ENCODE measurements at places on chromosomes 6 and 20. TPM values are rescaled to one million over a fixed set of nuclear protein-coding genes. Genes with fewer than 3 reads are reported as not detected.

- no peaks in the 10 kb centered on the region for H3K4me1 ChIP-seq
- H3K27me3 ChIP-seq: no peaks in the 10 kb centered on the region
- H3K4me3 ChIP-seq: no peak overlapping the region
These were observed 80.3 kb upstream of the HTR1B start for GRCh38 chr6:77543601-77544000.

DNA sequence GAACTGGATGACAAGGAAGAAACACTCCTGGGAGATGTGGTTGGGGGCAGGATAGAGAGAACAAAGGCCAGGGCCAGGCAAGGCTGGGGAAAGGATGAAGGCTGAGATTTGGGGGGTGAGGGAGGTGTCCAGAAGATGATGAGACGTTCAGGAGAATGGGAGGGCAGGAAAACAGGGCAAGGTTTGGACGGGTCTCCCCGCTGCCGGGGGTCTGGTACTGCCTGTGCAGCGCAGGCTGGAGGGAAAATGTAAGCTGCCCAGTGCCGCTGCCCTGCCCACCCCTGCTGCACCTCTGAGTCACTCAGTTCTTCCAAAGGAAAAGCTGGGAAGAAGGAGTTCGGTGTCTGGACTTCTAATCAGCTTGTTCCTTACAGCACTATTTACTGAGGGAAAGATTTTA is 130.9 kb downstream of the DTNBP1 start:
- no peaks in the 10 kb centered on the region for H3K27me3 ChIP-seq
- H3K27ac ChIP-seq: no peak overlapping the region
- H3K4me1 ChIP-seq: no peaks in the 10 kb centered on the region
- H3K36me3 ChIP-seq: peaks cover 7% of the 10 kb centered on the region

GRCh38 chr6:135310291-135310690 is 129.2 kb downstream of the MYB start:
- no peaks in the 10 kb centered on the region for H3K36me3 ChIP-seq
- no peak for DNase-seq
- no peaks in the 10 kb centered on the region for H3K27me3 ChIP-seq
- H3K4me1 ChIP-seq: no peaks in the 10 kb centered on the region

DNA sequence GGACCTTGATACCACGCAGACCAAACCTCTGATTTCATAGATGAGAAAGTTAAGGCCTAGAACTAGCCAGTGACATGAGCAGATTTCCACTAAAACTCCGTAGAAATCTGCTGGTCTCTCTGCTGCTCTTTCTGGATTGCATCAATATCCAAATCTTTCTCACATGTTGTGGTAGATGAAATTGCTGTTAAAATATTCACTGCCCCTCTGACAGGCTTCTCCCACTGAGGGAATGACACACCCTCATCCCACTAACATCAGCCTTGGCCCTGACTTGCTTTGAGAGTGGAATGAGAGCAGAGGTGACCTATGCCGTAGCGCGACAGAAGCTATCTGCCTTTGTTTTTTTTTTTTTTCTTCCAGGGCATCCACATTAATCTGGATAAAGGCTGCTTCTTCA is 20.4 kb upstream of the EXOC2 start:
- no peak overlapping the region for H3K4me3 ChIP-seq
- H3K27me3 ChIP-seq: no peaks in the 10 kb centered on the region
- peaks cover 10% of the 10 kb centered on the region for H3K4me1 ChIP-seq
- no peak for DNase-seq
- H3K36me3 ChIP-seq: no peaks in the 10 kb centered on the region

- no peaks in the 10 kb centered on the region for H3K4me1 ChIP-seq
- H3K27ac ChIP-seq: no peak overlapping the region
- no peak overlapping the region for H3K4me3 ChIP-seq
- no peaks in the 10 kb centered on the region for H3K27me3 ChIP-seq
- no peak for DNase-seq
These were observed 12.8 kb upstream of the SNAI1 start for GRCh38 chr20:49969946-49970345.

- H3K4me3 ChIP-seq: no peak overlapping the region
- no peak for DNase-seq
- peak overlapping the region; percentile 41 for H3K27ac ChIP-seq
- peaks cover 33% of the 10 kb centered on the region for H3K4me1 ChIP-seq
These were observed 26.4 kb downstream of the ZMYND8 start for GRCh38 chr20:47330071-47330470.

- no peaks in the 10 kb centered on the region for H3K36me3 ChIP-seq
- no peak within 1 kb of the TSS for H3K4me3 ChIP-seq
- H3K4me1 ChIP-seq: no peaks in the 10 kb centered on the region
These were observed at the start of gene BCAS1 for GRCh38 chr20:54070187-54070987. TSS of gene BCAS1 (minus strand) at chr20:54070594. CDS start at chr20:54058718, 11,876 bp downstream.

DNA sequence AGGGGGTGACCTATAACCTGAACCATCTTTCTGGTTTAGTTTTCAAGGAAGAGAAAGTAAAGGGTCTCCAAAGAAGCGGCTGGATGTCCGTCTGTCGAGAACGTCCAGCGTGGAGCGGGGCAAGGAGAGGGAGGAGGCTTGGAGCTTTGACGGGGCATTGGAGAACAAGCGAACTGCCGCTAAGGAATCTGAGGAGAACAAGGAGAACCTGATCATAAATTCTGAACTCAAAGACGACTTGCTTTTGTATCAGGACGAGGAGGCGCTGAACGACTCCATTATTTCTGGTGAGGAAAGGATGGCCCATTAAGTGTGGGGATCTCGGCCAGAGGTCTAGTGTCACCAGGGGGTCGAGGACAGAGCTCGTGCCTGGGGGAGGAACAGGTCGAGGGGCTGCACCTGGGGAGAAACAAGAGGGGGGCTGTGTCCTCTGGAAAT is 159.2 kb downstream of the SYCP2 start:
- no peaks in the 10 kb centered on the region for H3K36me3 ChIP-seq
- no peak overlapping the region for H3K4me3 ChIP-seq
- H3K27me3 ChIP-seq: no peaks in the 10 kb centered on the region
- H3K27ac ChIP-seq: no peak overlapping the region

DEFB129 gene
- not detected for total RNA-seq

CYP39A1 gene
- not detected for total RNA-seq

CCN6 gene
- not detected for total RNA-seq

Data from CD8-positive, alpha-beta memory T cell (primary cell).